Airway epithelial cell (primary cell): ENCODE measurements at places on chromosomes 7 and 10. TPM values are rescaled to one million over a fixed set of nuclear protein-coding genes. Genes with fewer than 3 reads are reported as not detected.

The OR2A2 gene
- not detected in 2 replicates for total RNA-seq

The SPDYE8 gene
- not detected in 2 replicates for total RNA-seq

The AKR1C4 gene
- not detected in 2 replicates for total RNA-seq

The CDHR1 gene
- 1.5 and 3.9 TPM in 2 replicates for total RNA-seq

The GARIN1A gene
- 0.21 TPM in 1 of 2 replicates, not detected in the other for total RNA-seq

The AKR1C1 gene
- total RNA-seq: 49.7 and 63.3 TPM in 2 replicates

The TMEM236 gene
- 0.07 TPM in 1 of 2 replicates, not detected in the other for total RNA-seq

The SLC13A1 gene
- not detected in 2 replicates for total RNA-seq

The ANKRD7 gene
- total RNA-seq: not detected in 2 replicates

The SVOPL gene
- 0.14 TPM in 1 of 2 replicates, not detected in the other for total RNA-seq

The UCN3 gene
- total RNA-seq: not detected in 2 replicates

The MORN4 gene
- total RNA-seq: 3.4 and 6.6 TPM in 2 replicates

The NPSR1 gene
- not detected in 2 replicates for total RNA-seq

The ENKUR gene
- not detected in 2 replicates for total RNA-seq

The GNAT3 gene
- not detected in 2 replicates for total RNA-seq

The OPN4 gene
- not detected in 2 replicates for total RNA-seq

The VIM gene
- 504 and 507 TPM in 2 replicates for total RNA-seq

The BICC1 gene
- total RNA-seq: 4.7 and 5.1 TPM in 2 replicates
